BJ (cell line): ENCODE measurements at places on chromosomes 3 and 15. TPM values are rescaled to one million over a fixed set of nuclear protein-coding genes. Genes with fewer than 3 reads are reported as not detected.
A peak's percentile ranks its signal among the peaks of the same experiment; 100 is the strongest.

DNA sequence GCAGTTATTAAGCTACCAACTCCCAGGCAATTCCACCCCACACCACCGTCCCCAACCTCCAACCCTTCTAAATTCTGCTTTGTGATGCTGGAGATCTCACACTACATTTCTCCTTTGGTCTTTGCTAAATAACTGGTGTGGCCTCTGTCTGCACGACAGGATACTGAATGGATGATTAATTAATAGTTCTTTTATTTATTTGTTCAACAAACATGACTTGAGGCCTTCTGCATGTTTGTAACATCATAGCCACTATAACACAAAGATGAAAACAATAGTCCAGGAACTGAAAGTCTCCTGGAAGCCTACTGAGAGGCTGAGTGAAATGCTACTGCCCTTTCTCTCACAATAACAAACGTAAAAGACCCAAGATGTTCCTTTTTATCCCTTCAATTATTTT lies 609.5 kb upstream of the UBE2E2 start:
- no peak for DNase-seq

Gene FSIP1
- 0.22 and 0.65 TPM in 2 replicates for polyA plus RNA-seq

DNA sequence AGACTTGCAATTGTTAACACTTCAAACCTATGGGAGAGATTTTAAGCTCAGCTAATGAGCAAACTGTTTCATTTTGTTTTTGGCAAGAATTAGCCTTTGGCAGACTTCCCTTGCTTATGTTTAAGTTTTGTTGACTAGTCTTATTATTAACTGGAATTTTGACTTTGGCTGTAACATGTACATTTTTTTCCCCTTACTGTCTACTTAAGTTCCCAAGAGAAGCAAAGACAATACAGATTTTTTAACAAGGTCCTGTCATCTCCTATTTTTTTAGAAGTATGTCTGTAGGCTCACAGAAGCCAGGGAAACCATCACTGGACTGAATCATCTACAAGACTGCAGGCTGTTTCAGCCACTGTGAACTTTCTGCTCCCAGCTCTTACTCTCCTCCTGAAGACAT lies 74.3 kb downstream of the DGKG start:
- peak; percentile 73 for DNase-seq

Gene NCK1
- 11.7 and 32.5 TPM in 2 replicates for polyA plus RNA-seq
